ENCODE measurements at places on chromosomes 5 and 9. TPM values are rescaled to one million over a fixed set of nuclear protein-coding genes. Genes with fewer than 3 reads are reported as not detected.
A peak's percentile ranks its signal among the peaks of the same experiment; 100 is the strongest.

Gene ADRB2
- polyA plus RNA-seq: 1.0 TPM

Gene PKD2L2
- 0.11 TPM for polyA plus RNA-seq

Gene HTR1A
- not detected for polyA plus RNA-seq

Gene SLC6A3
- not detected for polyA plus RNA-seq

Gene PCDHGB7
- 19.1 TPM for polyA plus RNA-seq

Gene PLK2
- polyA plus RNA-seq: 157 TPM

Gene NEURL1B
- polyA plus RNA-seq: 2.8 TPM

GRCh38 chr9:10806868-10807267, 194.1 kb upstream of the PTPRD start:
- no peak for DNase-seq

DNA sequence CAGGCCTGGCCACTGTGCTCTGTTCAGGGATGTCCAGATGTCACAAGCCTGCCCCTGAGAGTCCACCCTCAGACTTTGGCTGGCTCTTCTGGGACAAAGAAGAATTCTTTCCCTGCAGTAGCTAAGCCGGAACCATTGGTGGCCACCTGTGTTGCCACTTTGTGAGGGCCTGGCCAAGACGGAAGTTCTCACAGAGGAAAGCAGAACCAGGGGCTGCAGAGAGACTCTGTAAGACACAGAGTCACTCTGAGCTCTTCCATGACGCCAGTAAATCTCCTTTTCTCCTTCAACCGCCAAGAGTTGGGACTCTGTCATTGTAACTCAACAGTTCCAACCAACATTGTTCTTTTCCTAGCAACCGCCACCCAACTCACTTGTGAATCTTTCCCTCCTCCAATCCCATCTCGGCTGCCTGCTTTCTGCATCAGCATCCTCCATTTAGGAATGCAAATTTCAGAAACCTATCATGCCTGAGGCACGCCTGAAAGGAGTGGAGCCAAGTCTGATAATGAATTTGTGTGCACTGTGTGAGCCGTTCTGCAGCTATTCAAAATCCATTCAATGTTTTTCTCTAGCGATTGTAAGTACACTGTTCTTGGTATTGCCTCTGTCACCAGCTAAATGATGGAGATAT, 37.8 kb upstream of the ATP6V1G1 start:
- DNase-seq: no peak

DNA sequence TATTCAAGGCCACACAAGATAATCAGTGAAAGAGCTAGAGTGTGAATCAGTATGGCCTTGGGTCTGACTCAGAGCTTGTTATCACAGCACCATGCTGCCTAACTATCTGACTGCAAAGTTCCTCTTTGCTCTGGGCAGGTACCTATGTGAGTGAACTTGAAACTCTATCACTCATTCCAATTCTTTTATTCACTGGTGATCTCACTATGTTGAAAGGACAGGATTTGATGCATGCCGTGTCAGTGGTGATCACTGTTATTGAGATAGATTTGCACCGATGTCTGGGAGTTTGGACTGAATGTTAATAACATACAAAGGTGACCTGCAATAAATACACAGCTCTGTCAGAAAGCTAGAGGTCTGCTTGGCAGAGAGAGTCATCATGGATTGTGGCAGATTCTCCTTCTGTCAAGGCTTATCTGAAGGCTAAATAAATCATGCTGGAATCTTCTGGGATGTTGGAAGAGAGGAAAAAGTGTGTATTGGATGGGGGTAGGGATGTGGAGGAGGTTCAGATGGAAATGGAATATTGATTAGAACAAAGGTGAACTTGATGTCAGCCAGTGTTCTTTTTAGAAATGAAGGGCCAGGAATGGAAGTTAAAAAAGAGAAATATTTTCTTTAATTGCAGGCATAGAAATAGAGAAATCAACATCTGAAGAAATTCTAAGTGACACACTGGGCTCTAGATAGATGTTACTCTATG, 91.8 kb upstream of the TNC start:
- DNase-seq: no peak

GRCh38 chr5:140672455-140673186, 755 bp downstream of the DND1 start:
- peak; percentile 50 for DNase-seq

DNA sequence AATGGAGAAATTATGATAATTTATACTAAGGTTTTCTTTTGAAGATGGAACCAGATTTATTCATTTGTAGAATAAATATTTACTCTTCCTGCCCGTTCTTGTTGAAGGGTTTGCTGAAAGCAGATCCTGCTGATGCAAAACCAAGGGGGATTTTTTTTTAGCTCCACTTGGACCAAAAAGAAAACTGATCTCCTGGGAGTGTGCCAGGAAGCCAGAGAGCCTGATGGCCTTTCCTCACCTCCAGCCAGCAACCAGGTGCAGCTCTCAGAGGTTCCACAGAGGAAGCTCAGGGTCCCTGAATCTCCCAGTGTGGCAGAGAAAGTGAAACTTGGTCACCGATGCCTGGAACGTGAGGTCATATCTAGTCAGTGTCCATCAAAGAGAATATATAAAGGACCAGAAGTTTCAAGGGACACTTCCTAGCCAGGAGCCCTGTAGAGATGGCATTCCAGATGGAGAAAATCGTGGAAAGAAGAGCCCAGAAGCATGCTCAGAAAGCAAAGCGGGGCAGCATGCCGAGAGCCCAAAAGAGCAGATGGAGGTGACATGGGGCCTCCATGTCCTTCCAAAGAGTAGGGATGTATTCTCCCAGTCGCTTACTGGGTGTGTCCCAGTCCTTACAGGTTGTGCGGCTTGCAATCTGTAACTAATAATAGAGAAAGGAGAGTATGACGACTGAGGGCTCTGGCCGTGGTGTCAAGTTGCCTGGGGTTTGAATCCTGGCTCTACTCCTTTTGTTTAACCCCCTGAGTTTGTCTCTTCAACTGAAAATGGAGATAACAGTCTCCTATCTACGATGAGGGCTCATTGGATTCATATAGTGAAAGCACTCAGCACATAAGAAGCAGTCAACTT, 12.2 kb downstream of the AFAP1L1 start:
- no peak for DNase-seq

GRCh38 chr9:87226896-87227295, 270.8 kb upstream of the DAPK1 start:
- DNase-seq: no peak

DNA sequence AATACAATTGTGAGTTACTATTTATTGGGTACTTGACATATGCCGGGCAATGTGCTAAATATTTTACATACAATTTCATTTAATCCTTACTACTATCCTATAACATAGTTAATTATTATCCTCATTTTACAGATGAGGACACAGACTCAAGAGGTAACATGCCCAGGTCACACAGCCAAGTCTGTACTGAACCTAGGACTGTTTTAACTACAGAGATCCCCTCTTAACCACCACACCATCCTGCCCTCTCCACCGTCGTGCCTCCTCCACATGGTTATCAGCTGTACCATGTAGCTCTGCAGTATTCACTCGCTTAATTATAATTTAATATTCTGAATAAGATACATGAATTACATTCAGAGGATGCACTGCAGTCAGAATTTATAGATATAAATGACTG, 5.3 kb downstream of the RAB14 start:
- DNase-seq: peak; percentile 12

DNA sequence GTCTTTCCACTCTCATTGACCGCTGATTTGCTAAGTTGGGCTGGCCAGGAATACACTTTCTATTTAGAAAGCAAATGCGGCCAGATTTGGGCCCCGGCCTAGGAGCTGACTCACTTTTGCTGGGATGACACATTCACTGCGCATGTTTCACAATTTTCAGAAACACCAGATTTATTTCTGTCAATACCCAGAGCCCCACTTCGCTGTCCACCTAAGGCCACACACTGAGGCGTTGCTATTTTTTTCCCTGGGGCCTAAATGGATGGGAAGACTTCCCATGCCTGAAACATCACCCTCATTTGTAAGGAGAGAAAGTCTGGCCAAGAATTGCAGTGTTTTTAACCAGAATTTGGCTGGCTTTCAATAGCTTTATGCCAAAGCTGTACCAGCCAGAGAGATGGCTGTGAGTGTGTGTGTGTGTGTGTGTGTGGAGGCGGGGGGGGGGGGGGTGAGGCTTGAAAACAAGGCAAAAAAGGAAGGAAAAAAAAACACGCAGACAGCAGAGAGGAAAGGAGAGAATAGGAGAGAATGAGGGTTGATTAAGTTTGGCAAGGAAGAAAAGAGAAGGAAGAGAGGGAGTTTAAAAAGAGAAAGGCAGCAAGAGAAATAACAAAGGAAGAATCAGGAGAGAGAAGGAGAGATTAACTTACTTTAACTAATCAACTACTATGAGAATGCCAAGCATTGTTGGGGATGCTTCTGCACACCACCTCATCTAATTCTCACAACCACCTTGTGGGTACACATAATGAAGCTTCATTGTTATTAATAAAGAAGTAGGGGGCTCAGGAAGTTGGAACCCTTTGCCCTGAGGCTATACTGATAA, 261.4 kb upstream of the KLF4 start:
- DNase-seq: no peak

GRCh38 chr5:157214861-157215513, 34.3 kb downstream of the ITK start:
- no peak for DNase-seq

- DNase-seq: no peak
Measured at GRCh38 chr5:113463032-113463431, 25.2 kb downstream of the MCC start.

- DNase-seq: no peak
Measured at GRCh38 chr9:127628758-127629467, 16.8 kb downstream of the STXBP1 start.

DNA sequence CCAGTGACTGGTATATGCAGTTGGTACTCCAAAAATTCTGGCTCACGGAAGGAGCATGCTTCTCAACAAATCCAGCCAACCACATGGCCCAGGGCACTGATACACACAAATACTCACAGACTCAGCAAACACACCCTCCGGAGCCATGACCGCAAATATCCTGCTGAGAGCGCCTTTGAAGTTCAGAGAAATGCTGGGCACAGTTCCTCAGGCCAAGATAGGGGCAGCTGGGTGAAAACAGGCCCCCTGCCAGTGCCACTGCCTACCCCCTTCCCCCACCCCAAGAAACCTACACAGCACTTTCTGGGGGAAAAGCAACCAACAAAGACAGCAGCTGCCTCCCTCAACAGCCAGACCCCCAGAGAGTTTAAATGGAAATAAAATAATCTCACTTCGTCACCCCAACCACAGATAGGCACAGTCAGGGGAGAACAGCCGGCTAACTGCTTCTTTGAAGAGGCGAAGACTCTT, 120.0 kb downstream of the C5orf15 start:
- DNase-seq: no peak

DNA sequence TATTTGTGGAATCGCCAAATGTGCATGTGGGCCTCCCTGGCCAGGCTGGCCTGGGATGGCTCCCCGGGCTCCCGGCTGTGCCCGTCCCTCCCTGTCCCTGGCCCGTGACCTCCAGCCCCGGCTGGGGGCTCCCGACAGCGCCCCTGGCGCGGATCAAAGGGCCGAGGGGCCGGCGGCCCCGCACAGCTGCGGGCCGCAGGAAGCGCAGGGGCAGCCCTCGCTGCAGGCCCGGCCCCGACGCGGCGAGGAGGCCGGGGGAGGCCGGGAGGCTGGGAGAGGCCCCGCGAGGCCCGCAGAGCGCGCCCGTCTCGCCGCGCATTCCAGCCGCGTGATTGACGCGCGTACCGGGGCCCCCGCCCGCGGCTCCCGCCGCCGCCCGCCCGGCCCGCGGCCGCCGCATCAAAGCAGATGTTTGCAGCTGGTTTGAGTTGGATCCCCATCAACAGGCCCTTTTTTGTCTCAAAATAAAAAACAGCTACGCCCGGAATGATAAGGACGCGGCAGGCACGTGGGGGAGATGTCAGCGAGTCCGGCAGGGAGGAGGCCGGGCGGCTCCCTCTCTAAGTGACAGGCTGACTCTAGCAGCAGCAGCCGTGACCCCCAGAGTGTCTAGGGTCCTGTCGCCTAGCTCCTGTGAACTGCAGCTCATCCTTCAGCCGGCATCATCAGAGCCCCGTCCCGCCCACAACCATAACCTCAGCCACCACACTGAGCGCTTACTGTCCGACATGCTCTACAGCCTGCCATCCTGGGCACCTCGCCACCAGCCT, 69.4 kb downstream of the LMX1B start:
- DNase-seq: peak; percentile 68

GRCh38 chr5:142290577-142291299, 34.1 kb downstream of the SPRY4 start:
- peak; percentile 89 for DNase-seq

DNA sequence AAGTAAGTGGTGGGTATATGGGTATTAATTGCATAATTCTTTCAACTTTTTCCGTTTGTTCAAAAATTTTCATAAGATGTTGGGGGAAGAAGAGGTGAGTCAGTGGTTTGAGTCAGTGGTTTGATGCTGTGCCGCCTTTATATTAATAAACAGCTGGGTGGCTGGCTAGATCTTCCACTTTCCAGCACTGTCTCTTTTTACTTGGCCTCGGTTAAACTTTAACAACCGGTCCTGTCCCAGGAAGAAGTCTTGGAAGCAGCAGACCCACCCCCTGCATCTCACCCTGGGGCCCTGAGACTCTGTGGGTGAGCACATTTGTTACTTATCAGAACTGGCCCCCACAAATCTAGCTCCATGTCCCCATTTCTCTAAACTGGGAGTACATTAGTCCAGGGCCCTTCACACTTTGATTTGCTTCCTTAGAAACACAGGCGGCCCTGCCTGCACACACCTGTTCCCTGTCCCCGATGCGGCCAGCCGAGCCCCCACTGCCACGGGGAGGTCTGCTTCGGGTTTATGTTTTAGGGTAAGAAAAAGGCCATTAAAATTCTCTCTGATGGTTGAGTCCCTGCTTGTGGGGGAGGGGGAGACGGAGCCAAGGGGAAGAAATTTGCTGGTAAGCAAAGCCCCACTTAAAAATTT, 90.7 kb downstream of the PTCH1 start:
- no peak for DNase-seq

DNA sequence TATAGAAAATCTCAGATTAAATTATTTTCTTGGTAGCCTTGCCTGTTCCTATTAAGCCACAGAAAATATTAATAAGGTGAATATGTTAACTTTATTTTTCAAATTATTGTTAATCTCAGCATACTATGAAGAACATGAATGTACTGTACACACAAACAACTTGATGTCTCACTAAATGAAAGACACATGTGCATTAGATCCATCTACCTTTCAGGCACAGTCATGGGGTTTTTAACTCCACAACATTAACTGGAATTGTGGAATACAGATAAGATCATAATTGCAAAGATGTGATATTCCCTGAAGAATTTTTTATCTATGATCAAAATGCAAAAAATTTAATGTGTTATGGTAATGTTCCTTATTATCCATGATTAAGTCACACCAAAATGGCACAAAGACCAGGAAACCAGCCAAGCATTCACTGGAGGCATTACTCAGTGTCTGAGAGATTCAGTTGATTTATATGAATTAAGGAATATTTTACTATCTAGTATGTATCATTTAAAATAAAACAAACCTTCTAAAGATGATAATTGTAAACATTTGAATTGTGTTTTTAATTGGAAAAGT, 150.0 kb upstream of the VCAN start:
- DNase-seq: no peak
